AG09309 (cell line): ENCODE measurements at places on chromosomes 3 and 15.

- DNase-seq = no peak
Observed at GRCh38 chr3:171511450-171511849, 51.2 kb upstream of the TNIK start.

- no peak for DNase-seq
Observed at GRCh38 chr3:68345781-68346180, 586.6 kb downstream of the TAFA4 start.

- no peak for DNase-seq
Observed at GRCh38 chr3:135991621-135992020, 26.1 kb downstream of the PPP2R3A start.

- peak; percentile 21 for DNase-seq
Observed at GRCh38 chr15:28786521-28786920, 61.9 kb downstream of the GOLGA6L7 start.

- no peak for DNase-seq
Observed at GRCh38 chr3:172517859-172518466, 5.3 kb downstream of the TNFSF10 start.
